ENCODE measurements at places on chromosomes 3 and 15.

DNA sequence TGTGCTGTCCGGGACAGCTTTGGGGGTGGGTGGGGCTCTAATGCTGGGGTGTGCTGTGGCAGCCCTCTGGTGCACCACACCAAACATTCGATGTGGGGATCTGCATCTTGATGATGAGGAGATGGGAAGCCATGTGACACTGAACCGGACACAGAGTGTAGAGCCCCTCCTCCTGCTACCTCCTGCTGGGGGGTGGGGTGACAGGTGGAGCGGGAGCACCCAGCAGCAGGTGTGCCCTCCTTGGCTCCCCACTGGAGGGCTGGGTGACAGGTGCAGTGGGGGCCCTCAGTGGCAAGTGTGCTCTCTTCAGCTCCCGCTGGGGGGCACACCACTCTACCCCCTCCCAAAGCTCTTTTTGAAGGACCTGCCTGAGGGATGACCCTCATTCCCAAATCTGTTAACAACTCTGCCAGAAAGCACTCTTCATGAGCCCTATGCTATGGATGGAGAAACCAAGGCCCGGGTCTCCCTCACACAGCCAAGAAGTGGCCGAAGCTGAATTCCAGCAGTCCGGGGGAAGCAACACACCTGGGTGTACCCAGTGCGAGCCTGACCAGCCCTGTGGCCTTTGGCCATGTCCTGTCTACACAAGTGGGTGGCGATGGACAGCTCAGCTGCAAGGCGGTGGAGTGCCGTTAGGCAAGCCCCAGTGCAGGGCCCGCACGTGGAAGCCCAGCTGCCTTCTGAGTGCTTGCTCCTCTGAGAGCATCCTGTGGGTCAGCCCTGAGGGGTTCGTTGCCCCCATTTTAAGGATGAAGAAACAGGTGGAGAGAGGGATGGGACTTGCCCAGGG, 609 bp upstream of the UROC1 start:
- DNase-seq = no peak

- DNase-seq = no peak
These were observed 2.5 kb downstream of the FOXL2NB start for GRCh38 chr3:138949445-138950005.

- DNase-seq = no peak
These were observed 9.8 kb downstream of the LARS2 start for GRCh38 chr3:45398178-45398577.

- no peak for DNase-seq
These were observed 86.5 kb downstream of the FRMD4B start for GRCh38 chr3:69299344-69299743.

- peak; percentile 36 for DNase-seq
These were observed 26.1 kb downstream of the RPL39L start for GRCh38 chr3:187112934-187113793.

DNA sequence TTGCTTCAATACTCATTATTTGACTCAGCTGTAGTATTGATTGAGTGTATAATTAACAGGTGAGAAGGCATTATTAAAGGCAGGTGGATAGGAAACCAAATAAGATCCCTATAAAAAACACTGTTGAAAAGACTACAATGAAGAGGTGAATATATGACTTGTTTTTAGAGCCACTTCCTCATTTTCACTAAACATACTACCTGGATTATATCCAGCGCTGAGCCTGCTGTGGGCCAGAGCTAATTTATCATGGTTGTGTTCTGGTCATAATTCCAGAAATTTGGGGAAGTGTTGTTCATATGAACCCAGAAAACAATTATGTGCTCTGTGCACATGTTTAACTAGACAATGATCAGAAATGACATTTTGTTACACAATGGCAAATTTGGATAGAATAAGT, 235.3 kb upstream of the MME start:
- no peak for DNase-seq

- DNase-seq = peak; percentile 63
These were observed 23.8 kb upstream of the NMB start for GRCh38 chr15:84681831-84682230.

DNA sequence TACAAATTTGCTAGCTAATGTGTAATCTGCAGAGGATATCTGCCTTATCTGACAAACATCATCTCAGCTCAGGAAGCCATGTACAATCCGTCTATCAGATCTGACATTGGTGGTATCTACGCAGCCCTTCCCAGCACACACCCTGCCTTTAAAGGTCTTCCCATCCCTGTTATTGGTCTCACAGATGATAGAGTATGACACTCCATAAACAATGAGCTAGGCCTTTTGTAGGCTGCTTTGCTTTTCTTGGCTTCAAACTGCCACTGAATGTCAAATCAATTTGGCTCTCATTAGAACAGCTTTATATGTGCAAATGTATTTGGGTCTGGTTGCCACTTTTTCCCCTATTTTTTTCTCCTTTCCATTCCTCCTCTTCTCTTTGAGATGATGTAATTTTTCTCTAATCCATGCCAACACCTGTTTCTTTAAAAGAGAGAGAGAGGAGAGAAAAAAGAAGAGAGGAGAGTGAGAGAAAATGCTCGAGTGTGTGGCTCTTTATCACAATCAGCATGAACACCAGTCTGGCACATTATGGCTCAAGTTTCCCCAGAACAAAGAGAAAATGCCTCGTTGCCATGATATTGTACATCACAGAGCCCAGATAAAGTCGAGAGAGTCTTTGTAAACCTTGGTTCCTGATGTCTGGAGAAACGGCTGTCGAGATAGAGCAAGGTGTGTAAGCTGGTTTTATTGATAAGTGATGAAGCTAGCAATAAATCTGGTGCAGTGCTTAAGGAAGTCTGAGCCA, 80.8 kb upstream of the DPH6 start:
- no peak for DNase-seq

GRCh38 chr3:112132975-112133448, at the start of gene GCSAM:
TSS of gene GCSAM (minus strand) at chr3:112133248. CDS start at chr3:112133120, 128 bp downstream.
- DNase-seq = peak; percentile 77

DNA sequence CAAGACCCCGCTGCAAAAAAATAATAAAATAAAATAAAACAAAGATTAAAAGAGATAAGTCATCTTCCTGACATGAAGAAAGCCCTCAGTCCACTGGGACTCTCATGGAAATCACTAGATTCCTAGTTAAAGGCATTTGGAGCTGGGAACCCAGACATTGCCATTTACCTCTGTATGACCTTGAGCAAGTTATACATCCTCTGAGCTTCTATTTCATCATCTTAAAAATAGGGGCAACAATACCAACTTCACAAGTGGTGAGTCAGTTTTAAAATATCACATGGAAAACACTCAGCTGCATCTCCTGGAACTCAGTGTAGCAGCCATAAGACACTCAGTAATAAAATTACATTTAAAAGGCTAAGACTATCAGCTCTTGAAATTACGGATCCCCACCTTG, 334.8 kb downstream of the ERC2 start:
- no peak for DNase-seq

DNA sequence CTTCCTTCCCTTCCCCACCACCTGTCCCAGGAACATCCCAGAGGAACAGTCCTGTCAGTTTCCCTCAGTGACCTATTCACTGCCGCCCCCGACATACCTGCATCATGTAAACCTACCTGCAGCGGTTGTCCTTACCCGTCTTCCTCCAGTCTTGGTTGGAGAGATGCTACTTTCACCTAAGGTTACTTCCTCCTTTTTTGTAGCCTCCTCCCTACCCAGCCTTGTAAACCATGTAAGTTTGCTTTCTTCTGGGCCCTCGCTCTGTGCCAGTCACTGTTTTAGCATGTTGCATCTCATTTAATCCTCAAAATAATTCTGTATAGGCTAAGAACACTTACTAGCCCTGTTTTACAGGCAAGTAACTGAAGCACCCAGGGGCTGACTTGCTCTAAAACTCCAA, 58.3 kb downstream of the GPR171 start:
- DNase-seq = no peak

DNA sequence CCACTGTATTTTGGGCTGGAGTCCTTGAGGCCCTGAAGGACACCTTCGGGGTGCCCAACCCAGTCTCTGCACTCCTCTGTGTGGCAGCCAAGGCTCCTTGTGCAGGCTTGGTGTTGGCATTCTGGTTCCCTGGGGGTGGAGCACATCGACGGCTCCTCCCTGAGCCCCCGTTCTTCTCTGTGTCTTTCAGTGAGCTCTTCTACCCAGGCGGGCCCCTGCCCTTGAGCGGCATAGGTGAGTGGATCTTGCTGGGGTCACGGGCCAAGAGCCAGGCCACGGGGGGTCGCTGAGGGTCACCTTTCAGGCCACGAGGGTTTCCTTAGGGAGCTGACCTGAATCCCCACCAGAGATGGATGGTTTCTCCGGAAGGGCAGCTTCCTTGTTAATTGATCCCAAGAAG, 234.8 kb downstream of the SNRPN start:
- no peak for DNase-seq

DNA sequence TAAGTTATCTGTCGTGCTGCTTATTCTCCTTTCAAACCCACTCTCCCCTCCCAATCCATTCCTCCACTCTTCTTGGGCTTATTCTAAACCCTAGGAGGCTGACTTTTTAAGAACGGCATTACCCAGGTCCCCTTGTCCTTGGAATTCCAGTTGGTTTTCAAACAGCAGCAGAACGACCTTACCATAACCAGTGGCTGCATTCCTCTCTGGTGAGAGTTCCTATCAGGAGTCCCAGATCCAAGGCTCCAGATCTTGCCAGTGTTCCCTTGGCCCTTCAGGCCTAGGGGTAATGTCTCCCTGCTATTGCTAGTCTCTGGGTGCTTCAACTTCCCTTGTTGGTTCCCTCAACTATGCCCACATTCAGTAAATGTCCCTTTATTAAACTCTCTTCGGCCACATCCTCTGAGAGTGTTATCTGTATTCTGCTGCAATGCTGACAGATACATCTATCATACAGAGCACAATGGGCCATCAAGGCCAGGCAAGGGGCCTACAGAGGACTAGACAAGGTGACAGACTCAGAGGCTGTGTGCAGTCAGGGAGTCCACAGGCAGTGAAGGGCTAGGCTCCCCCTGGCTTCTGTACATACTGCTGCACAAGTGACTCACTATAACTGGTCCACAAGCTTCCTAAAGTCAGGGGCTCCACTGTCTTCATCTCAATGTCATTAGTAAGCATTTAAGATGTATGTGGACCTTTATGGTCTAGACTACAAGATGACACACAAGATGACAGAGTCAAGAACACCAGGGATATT, 10.1 kb downstream of the LYSMD2 start:
- DNase-seq = no peak

GRCh38 chr15:63553388-63553791, 43.8 kb upstream of the FBXL22 start:
- no peak for DNase-seq

- no peak for DNase-seq
These were observed 439.6 kb downstream of the PLOD2 start for GRCh38 chr3:145721273-145721805.

DNA sequence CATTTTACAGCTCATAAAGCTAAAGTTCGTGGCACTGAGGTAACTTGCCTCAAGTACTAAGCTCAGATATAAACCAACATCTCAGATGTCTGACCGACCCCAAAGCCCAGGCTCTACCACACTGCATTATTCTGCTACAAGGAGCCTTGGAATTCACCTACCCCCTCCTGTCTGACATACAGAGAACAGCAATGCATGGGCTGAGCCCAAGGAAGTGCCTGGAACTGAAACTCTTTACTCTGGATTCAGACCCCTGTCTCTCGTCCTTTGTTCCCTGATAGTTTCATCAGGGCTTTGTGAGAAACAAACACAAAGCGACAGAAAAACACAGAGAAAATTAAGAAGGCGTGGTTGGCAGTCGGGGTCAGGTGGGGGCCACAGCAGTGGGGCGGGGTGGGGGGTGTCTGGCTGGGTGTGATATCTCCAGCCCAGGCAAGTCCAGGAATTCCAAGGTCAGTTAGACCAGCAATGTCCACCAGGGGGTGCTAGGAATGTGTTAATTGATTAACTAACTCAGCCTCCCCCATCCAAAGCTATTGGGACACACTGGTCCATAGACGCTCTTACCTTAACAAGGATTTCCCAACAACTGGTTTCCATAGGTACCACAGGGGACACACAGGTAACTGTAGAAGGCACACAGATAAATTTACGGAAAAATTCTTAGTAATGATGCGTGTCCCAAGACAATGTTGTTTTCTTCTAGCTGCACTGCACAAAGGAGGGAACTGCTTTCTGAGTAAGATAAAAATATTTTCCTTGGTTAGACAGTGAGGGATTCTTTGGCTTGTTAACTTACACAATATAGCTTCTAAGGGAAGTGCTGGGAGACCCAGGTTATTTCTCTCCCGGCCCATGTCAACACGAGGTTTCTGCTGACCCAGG, 18.8 kb upstream of the SSUH2 start:
- DNase-seq = no peak

DNA sequence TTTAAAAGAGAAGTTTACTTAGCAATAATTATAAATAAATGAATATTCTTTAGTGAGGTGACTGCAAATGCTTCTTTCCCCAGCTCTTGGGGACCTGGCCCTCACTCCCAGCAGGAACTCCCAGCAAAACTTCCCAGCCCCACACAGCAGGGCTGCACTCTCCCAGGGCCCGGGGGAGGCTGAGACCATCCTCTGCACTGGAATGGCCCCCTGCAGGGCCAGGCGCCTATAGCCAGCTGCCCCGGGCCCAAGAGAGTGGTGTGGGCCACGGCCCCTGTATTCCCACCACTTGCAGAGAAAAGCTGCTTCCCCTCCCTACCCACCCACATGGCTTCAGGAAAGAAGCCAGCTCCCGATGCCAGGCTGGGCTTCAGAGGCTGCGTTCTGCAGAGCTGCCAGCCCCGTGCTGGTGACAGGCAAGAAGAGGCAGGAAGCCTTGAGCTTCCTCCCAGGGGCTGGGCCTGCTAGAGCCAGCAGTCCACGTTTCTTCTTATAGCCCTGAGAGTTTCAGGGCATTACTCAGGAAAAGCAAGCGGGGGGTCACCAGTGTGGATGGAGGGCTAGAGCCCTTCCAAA, 20.0 kb downstream of the IDH2 start:
- DNase-seq = no peak

DNA sequence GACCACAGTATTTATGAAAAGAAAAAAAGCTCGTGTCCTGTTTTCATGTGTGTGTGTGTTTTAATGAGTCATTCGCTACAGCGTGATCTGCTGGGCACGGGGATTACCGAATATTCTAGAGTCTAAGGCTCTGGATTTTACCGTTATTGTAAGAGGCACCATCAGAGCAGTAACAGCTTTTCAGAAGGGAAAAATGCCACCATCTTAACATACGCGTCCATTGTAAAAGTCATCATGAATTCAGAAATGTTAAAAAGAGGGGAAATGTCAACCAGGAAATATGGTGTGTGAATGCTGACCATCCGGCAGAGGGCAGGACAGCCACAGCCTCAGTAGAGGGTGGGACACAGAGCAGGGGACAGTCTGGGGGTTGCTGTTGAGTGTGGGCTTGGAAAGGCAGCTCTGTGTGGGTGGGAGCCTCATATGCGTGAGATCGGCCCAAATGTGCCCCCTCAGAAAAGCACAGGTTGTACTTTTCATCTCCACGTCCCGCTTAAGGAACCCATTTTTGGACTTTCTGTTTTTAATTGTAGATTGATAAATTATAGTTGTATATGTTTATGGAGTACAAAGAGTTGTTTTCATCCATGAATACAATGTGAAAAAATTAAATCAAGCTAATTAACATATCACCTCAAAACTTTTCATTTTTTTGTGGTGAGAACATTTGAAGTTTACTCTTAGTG, 69.6 kb downstream of the ASB7 start:
- no peak for DNase-seq

- no peak for DNase-seq
These were observed 39.7 kb upstream of the TM4SF1 start for GRCh38 chr3:149417174-149417573.

All from central memory CD4-positive, alpha-beta T cell (primary cell).